ENCODE measurements at places on chromosomes 4 and X.

- no peak for DNase-seq
Observed at GRCh38 chrX:51361251-51361650, 28.6 kb downstream of the NUDT10 start.

DNA sequence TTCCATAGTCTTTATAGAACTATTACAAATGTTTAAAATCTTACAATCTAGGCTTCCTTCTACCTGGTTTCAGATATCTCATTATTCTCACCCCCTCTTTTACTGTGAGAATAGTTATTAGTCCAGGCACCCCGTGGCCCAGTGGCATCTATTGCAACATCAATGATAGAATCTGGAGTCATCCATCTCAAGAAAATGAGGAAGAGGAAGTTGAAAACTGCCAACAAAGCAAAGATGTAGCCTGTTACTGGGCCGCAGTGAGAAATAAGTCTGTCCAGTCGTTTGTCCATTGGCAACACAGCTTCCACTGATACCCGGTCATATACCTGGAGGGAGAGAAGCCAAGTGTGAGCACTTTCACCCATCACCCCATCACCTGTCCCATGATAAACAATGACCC is 6.0 kb upstream of the ASB11 start:
- DNase-seq = peak; percentile 49

- no peak for DNase-seq
Observed at GRCh38 chrX:112066813-112067212, 15.8 kb downstream of the TRPC5 start.

DNA sequence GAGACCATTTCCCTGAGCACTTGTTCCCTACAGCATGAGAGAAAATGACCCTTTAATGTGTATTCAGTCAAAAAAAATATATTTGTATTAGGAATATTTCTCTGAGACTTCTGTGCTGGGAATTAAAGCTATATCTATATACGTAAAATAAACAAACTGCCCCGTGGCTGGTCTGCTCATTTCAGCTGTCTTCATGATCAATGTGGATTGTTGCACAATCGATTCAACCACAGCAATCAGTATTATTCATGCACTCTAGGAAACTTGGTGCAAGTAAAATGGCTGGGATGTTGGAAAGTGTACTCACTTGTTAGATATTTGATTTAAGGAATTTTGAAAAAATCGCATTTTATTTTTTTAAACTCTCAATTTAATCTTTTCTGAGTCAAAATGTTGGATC is 307.9 kb upstream of the ZFP42 start:
- DNase-seq = no peak

- no peak for DNase-seq
Observed at GRCh38 chr4:185896817-185897488, 85.0 kb upstream of the SORBS2 start.

GRCh38 chr4:187480146-187481145 is 515.1 kb upstream of the ZFP42 start:
- no peak for DNase-seq

- DNase-seq = no peak
Observed at GRCh38 chr4:16329125-16329796, 103.0 kb upstream of the TAPT1 start.

DNA sequence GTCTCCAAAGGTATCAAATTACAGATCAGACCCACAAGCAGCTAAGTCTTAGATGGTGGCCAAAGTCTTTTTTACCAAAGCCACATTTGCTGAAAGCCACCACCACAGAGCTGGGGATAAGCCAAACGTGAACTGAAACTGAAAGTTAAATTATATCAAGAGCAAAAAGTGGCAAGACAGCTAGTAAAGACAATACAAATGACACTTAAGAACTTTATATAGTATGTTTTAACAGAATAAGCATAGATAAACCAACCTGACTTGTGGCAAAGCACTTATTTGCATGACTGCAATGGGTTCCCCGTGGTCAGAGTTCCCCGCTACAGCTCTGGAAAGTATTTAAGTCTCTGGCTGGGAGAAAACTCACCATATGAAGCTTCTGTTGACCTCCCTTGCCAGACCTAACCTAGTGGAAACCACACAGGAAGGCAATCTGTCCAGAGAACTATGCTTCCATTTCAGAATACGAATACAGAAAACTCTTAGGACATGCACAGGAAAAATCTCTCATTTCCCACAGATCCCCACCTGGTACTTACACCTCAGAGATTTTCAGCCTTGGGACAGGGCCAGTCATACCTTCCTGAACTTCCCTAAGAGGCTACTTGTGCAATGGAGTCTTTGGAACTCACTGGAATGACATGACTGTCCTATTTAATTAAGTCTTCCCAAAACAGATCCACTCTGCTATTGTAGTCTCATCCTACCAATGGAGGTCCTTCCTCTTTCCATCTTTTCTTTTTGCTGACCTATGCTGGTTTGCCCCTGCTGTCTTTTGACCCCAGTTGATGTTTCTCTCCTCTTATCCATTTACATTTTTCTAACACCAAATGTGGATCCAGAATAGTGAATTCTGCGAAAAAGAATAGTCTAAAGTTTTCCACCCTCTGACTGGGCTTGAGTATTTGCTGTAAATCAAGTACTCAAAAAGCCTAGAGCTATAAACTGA is 225.1 kb downstream of the NR3C2 start:
- no peak for DNase-seq

DNA sequence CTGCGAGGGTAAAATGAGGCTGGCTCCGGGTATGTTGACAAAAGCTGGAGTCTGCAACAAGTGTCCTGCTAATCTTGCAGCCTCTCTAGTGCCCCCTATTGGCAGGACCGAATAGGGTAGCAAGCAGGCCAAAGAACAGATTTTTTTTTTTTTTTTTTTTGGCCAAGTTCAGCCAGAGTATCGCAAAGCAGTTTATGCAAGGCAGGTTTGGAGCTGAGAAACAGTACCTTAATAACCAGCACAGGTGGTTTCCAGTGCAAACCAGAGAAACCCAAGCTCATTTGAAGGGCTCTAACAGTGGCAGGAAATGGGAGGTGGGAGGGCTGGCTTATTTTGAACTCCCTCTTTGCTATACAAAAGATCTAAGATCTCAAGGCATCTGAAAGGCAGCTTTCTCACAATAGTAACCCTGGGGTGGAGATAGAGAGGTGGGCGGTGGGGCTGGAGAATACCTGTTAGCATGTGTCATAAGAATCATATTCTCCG is 38.2 kb upstream of the OCIAD2 start:
- DNase-seq = peak; percentile 15

- no peak for DNase-seq
Observed at GRCh38 chr4:84826681-84827080, 139.8 kb downstream of the WDFY3 start.

DNA sequence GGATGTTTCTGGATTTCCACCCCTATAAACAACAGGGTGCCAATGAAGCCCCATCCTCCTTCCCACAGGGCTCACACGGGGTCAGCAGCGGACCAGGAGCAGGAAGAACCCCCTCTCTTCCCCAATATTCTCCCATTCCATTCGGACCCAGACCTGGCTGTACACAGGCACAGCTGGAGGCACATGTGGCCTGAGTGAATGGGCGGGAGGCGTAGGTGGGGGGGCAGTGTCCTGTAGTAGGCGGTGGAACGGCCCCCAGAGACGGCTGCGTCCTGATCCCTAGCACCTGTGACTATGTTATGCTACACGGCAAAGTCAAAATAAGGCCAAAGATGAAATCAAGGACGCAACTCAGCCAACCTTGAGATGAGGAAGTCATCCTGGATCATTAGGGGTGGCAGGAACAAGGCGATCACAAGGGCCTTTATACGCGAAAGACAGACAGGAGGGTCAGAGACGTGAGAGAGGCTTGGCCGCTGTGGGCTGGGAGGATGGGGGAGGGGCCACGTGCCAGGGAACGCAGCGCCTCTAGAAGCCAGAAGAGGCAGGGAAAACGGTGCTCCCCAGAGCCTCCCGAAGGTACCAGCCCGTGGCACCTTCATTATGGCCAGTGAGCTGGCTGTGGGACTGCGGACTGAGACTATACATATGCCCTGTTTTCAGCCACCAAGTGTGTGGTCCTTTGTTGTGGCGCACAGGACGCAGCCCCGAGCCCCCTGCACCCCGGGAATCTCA is 75.6 kb downstream of the WFS1 start:
- DNase-seq = no peak

- no peak for DNase-seq
Observed at GRCh38 chr4:183950536-183950935, 45.4 kb downstream of the STOX2 start.

DNA sequence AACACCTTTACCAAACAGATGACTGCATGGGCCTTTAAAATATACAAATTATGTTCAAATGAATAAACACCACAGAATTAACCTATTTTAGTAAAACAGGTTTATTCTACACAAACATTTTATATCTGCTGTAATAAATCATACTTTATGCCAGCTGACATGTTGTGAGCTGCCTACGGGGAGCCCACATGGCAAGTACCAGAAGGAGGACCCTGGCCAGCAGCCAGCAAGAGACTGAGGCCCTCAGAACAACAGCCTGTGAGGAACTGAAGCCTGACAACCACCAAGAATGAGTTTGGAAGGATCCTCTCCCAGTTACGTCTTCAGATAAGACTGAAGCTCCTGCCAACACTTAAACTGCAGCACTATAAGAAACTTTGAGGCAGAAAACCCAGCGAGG is 377.0 kb downstream of the PDGFC start:
- DNase-seq = no peak
